ENCODE measurements at places on chromosomes 12 and 14.

GRCh38 chr12:32027684-32028365 lies 68.6 kb downstream of the RESF1 start:
- DNase-seq: no peak

GRCh38 chr12:90859591-90859990 lies 95.4 kb downstream of the CCER1 start:
- no peak for DNase-seq

- no peak for DNase-seq
These were observed 25.4 kb downstream of the NEK9 start for GRCh38 chr14:75101491-75101890.

GRCh38 chr14:95078867-95079266 lies 78.5 kb downstream of the DICER1 start:
- no peak for DNase-seq

GRCh38 chr12:49827051-49827400 lies 1.2 kb downstream of the NCKAP5L start:
- DNase-seq: no peak

- DNase-seq: no peak
These were observed 457.4 kb upstream of the ATP2B1 start for GRCh38 chr12:90166012-90166411.

- no peak for DNase-seq
These were observed 243.1 kb upstream of the PWP1 start for GRCh38 chr12:107442326-107442987.

Data from stimulated activated CD4-positive, alpha-beta T cell treated with anti-CD3 and anti-CD28 coated beads, Interleukin-1b, Interleukin-23, amount 100 ng/mL, for 4 hours (primary cell).